ENCODE measurements at places on chromosomes 5 and 9.

- no peak for DNase-seq
These were observed 54.4 kb downstream of the SMIM23 start for GRCh38 chr5:171840066-171840465.

DNA sequence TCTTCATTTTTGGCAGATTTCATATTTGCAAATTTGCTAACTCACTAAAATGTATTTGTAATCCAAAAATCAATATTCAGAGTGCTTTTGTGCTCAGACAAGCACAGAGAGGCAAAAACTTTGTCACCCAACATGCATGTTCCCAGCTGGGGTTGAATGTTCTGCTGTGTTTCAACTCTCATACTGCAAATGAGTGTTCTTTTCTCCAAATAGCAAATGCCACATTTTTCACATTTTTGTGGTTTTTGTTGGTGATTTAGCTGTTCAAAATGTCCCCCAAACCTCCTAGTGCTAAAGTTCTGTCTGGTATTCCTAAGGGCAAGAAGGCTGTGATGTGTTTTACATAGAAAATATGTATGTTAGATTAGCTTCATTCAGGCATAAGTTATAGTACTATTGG lies 87.3 kb upstream of the PCSK5 start:
- peak; percentile 3 for DNase-seq

DNA sequence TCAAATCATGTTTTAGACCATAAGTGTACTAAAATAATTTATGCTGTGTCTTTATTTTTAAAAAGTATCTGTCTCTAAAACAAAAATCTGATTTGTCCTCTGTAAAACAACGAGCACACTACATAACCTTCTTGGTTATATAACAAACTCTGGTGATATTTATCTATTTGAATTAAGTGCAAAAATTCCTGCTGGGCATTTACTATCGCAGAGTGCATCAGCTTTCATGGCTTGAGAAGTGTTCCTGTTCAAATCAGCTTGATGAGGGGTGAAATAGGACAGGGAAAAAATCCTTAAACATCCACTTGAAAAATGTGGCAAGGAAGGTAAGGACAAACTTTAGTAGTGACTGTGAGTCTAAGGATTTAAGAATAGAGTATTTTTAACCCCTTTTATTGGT lies 65.3 kb downstream of the PRR16 start:
- DNase-seq: no peak

- DNase-seq: no peak
These were observed 89.5 kb downstream of the TSSK1B start for GRCh38 chr5:113344973-113345940.

DNA sequence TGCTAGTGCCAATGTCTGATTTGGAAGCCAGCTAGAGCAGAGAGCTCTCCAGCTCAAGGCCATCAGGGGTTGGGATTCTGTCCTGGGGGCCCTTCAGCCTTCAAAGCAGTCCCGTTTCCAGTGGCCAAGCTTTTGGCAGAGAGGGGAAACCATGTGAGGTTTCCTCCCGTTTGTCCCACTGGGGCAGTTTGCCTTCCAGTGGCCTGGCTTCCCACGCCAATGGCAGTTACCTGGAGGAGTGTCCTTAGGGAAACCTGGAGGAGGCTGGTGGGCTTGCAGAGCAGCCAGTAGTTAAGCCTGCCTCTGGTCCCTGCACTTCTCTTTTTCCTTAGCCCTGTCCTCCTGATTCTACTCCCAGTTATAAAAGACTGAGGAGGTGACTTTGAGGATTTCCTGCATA lies 37.7 kb downstream of the FGD3 start:
- DNase-seq: no peak

- DNase-seq: no peak
These were observed 123.7 kb downstream of the ATG10 start for GRCh38 chr5:82095536-82095935.

GRCh38 chr9:98020476-98021145 lies 35.9 kb upstream of the NANS start:
- no peak for DNase-seq

DNA sequence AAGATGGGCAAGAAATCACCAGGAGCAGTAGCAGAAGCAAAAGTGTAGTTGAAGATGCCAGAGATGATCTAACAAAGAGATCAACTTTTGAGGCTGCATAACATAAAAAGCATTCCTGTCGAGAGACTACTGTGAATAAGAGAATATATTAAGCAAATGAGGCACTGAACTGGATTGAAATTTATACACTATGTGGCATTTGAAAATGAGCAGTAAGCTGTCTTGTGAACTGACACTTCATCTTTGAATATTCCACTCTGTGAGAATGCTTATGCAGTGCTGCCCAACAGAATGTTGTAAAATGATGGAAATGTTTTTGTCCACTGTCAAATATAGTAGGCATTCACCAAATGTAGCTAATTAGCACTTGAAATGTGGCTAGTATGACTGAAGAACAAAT lies 18.9 kb upstream of the PRRC1 start:
- no peak for DNase-seq

GRCh38 chr5:118126159-118126558 lies 862.2 kb downstream of the DTWD2 start:
- DNase-seq: no peak

GRCh38 chr5:124264499-124264898 lies 481.9 kb downstream of the ZNF608 start:
- DNase-seq: no peak

DNA sequence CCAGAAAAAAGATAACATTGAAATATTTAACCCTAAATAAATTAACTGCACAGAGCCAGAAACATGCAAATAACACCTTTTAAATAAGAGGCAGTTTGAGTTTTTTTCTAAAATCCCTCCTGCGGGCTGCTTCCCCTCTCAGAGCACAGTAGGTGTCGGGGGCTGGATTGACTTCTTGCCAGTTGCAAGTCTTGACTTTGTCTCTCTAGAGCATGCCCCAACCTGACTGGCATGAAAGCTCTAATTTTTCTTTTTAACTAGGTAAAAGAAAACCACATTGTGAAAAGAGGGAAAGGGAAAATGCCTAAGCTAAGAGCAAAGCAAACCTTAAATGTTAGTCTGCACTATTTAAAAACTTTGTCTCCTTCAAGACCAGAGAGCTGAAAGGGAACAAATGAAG lies 46.4 kb upstream of the DNAH5 start:
- DNase-seq: no peak

DNA sequence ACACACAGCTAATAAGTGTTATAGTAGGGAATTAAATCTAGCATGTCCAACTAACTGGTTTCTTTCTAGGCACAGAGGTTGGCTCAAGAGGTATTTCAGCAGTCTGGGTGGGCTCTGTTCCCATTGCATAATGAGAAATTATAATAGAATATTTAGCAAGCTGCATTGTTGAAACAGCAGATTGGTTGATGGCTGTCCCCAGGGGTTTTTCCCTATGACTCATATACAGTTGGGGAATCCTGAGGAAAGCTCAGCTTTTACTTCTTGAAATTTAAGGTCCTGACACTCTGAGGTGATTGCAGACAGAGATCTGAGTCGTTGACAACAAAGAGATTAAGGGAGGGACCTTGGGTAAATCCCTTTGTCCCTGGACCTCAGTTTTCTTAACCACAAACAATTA lies 38.3 kb upstream of the TNFSF8 start:
- DNase-seq: no peak

DNA sequence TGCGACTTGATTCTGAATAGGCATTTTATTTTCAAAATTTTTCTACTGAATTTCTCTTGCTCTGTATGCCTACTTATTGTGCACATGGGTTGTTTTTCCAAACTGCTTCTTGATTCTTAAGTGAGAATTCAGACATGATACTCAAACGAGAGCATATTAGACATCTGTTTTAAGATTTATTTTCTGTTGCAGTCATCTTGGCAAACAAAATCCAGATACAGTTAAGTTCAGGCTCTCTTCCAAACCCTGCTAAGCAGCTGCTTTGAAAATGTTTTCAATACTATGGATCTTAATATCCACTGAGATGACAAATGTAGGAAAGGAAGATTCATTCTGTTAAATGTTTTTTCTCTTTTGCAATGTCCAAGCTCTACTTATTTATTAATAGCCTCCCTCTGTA lies 4.5 kb downstream of the TMEM215 start:
- DNase-seq: no peak

GRCh38 chr9:84699984-84700383 lies 30.5 kb downstream of the NTRK2 start:
- DNase-seq: peak; percentile 6

DNA sequence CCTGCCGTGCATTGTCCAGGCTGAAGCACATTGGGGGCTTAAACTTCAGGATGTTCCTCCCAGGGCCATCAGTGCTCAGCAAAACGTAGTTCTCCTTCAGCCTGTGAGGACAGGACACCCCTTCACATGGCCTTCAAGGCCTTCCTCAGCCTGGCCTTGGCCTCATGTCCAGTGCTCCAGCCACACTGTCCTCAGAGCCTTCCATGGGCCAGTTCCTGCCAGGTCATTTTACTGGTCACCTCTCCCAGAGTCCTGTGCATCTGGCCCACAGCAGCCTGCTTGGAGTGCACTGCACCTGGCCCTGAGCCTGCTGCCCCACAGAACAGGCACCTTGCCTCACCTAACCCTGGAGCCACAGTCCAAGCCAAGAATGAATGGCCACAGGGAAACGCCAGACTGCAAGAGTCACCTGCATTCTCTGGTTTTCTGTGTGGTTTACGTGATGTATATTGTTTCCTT lies 8.7 kb downstream of the HNRNPAB start:
- DNase-seq: no peak

GRCh38 chr9:134626069-134626423 lies 15.6 kb upstream of the COL5A1 start:
- no peak for DNase-seq

- DNase-seq: no peak
These were observed 324.5 kb downstream of the GADD45G start for GRCh38 chr9:89929315-89929672.

DNA sequence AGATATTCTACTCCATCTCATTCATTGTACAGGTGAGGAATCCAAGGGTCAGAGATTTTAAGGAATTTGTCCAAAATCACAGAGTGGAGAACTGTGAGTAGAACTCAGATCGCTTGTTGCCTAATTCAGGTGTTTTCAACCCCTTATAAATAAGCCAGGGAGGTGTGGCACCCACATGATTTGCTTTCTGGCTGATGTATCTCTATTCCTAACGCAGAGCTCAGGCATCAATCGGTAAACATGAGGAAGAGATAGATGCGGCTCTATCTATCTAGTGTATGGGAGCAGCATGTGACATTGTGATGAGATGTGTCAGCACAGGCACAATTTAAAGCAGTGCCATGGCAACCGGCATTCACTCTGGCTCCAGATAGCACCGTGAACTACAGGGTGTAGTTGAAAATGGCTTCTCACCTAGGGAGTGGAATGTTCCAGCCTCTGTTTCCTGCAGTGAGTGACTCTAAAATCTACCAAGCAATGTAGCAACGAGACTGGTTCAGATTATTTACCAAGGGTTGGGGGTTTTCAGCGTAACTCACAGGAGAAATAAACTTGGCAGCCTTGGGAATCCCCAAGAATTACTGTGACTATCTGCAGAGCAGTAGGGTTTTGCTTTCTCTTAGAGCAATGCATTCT lies 53.4 kb upstream of the SUB1 start:
- peak; percentile 17 for DNase-seq

- no peak for DNase-seq
These were observed 23.2 kb upstream of the SLC25A51 start for GRCh38 chr9:37927132-37927531.

- DNase-seq: no peak
These were observed 27.6 kb downstream of the TPPP start for GRCh38 chr5:665541-665955.

- DNase-seq: no peak
These were observed 120.6 kb downstream of the DAB2IP start for GRCh38 chr9:121771851-121772599.

DNA sequence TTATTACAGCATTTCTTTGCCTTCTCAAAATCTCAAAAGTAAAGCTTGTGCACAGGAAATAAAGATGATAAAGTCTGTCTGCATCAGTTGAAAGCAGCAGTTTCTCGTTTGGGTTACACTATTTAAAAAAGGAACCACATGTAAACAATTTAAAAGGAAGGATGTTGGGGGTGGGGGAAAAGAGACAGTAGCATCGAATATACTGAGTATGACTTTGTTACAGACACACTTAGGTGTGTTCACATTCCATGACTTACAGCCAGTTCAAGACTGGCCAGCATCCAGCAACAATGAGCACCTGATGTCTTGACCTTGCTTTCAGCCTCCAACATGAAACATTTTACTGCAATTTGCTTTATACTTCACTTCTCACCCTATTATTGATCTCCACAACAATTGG lies 8.7 kb downstream of the GAPT start:
- DNase-seq: no peak

GRCh38 chr5:67935908-67936566 lies 279.5 kb upstream of the PIK3R1 start:
- no peak for DNase-seq

DNA sequence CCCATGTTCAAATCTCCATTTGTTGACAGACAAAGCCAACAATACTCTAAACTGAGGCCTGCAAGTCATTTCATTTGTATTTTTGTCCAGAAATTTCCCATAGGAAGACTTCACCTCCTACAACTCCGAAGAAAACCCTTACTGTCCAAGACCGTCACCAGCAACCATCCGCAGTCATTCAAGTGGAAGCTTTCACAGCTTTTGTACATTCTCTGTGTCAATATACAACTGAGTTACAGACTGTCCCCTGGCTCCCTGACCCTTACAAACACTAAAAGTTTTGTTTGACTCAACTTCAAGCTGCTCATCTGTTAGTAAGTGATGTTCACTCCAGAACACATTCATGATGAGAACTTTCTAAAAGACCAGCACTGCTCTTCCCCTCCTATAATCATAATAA lies 210.1 kb downstream of the DEPDC1B start:
- DNase-seq: no peak

DNA sequence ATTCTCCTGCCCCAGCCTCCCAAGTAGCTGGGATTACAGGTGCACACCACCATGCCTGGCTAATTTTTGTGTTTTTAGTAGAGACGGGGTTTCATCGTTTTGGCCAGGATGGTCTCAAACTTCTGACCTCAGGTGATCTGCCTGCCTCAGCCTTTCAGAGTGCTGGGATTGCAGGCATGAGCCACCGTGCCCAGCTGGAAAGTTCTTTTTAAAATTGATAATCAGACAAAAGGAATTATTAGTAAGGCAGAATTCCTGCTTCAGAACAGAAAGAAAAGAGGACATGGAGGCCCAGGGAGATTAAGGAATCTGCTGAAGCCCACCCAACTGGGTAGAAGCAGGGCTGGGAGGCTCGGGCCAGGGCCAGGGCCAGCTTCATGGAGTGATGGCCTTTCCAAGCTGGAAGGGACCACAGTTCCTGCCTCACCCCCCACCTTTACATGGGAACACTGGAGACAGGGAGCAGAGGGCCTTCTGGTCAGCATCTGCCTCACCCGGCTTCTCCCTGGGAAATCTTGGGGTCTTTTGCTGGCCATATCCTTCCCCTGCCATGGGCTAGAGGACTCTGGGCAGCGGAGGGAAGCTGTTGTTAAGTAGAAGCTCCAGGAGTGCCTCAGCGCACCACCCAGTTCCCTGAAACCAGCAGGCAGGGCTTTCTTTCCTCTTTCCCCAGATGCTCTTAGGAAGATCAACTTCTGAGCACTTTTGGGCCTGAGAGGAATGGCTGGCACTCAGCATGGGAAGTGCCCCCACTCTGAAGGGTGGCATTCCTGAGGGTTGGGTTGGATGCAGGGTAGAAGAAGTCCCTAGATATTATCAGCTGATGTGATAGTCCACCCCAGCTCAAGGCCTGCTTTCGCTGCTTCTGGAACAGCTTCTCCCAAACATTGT lies 70.1 kb downstream of the RGS3 start:
- DNase-seq: no peak

Measured in BJ (cell line).